ENCODE measurements at places on chromosomes 3 and 15.

GRCh38 chr3:112084980-112085705 lies 1.0 kb upstream of the C3orf52 start:
- DNase-seq, result no peak

GRCh38 chr3:15501126-15501525 lies 20.4 kb downstream of the COLQ start:
- DNase-seq, result no peak

DNA sequence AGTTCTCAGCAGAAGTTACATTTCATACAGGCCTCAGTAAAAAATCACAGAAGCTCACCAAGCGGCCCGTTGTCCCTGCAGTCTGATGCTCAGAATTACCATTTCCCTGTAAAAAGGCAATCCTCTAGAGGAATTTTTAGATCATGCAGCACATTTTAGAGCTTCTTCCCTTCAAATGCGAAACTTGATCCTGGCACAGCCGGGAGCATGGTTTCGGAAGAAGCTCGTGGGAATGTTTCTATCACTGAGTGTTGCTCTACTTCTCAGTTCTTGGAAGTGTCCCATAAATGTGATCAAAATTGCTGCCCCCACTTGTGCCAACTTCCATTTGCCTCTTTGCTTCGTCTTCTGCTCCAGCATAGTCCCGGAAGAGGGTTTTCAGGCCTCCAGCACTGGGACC lies 3.8 kb upstream of the H1-8 start:
- no peak for DNase-seq

- DNase-seq, result no peak
Measured at GRCh38 chr3:169278092-169278491, 385.4 kb downstream of the MECOM start.

GRCh38 chr15:64841060-64841343 lies 713 bp upstream of the PLEKHO2 start:
- no peak for DNase-seq

DNA sequence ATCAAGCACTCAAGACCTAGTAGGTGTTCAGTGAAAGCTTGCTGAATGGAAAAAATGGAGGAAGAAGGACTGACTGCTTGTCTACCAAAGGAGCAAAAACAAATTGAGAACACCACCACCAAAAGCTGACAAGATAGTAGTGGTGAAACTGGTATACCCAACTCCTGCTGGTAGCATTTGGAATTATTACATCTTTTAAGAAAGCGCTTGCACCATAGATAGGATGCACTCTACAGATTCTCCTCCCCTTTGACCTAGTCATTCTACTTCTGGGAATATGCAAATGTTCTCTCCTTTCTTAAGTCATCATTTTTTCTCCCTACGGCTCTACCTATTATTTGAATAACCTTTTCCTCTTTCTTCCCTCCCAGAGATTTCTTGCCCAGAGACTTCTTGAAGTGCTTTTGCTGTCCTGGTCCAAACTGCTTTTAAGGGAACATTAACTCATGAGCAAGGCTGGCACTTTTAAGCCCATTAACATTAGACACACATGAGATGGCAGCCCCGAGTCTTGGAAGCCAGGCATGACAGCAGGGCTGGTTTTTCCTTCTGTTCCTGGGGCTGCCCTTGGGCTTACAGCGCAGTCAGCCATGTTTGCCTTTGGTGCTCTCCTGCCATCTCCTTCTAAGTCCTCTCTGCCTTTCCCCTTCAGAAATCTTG lies 75.0 kb upstream of the TLE3 start:
- DNase-seq, result no peak

DNA sequence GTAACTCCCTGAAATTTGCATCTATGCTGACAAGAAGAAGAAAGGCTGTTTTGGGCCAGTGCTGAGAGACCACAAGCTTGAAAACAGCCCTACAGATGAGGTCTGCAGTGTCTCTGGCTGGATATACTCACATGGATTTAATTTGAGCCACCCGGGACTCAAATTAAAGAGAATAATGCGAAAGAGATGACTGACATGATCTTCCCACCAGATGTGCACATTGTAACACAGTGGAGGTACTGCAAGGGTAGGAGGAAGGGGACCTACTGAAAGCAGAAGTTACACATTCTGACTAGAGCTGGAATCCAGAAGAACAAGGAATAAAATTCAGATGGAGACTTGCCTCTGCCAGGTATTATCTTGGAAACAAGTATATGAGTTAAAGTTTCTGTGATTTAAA lies 728.3 kb upstream of the SGO1 start:
- DNase-seq, result no peak

GRCh38 chr15:101563176-101563796 lies 73.8 kb upstream of the PCSK6 start:
- no peak for DNase-seq

DNA sequence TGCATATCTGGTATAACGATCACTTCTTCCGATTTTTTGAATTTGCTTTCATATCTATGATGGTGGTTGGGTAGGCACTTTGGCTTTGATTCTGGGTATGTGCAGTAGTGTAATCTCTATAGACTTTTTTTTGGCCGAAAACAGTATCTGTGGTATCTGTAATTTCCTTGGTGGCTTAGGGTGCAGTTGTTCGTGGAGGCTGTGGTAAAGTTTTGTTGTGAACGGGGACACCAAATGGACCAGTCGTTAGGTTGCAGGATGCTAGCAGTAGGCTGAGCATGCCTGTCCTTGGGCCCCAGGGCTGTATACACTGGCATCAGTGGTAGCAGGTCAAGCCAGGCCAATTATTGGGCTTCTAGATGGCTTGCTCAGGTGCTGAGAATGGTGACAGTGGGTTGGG lies 55.2 kb downstream of the CCDC66 start:
- no peak for DNase-seq

- no peak for DNase-seq
Measured at GRCh38 chr3:55127565-55127964, 199.7 kb upstream of the LRTM1 start.

GRCh38 chr3:38111201-38111600 lies 25.7 kb downstream of the ACAA1 start:
- no peak for DNase-seq

DNA sequence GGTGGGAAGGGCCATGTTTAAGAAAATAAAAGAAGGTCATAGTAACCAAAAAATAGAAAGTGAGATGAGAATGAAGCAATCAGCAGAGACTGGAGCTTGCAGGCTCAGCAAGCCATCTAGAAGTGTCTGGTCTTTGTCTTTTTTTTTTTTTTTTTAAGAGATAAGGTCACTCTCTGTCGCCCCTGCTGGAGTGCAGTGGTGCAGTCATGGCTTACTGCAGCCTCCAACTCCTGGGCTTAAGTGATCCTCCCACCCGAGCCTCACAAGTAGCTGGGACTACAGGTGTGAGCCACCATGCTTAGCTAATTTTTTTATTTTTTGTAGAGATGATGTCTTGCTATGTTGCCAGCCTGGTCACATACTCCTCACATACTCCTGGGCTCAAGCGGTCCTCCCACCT lies 36.2 kb downstream of the GXYLT2 start:
- DNase-seq, result no peak

DNA sequence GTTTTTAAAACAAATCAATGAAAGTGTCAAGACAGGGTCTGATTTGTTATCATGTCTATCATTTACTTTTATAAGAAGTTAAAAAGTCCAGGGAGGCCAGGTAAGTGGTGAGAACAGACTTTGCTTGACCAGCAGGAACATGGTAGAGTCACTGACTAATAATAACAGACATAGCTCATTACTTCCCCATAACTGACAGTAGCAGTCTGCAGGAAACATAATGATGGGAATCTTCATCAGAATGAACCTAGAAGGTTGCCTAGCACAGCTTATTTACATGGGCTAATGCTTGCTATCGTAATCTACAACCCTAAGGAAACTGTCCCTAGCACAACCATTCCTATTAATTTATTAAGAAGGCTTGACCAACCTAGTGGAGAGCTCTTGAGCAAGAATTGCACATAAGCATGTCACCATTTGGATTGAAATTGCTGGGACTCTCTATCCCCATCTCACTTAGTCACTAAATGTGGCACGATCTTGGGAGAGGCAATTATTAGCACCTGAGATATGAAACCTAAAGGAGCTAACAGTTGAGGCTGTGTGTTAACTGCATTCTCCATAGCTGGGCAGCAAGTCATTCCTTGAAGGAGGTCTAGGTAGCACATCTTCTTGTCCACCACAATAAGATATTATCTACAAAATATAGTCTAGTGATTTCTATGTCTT lies 139.6 kb upstream of the ZBTB20 start:
- no peak for DNase-seq

DNA sequence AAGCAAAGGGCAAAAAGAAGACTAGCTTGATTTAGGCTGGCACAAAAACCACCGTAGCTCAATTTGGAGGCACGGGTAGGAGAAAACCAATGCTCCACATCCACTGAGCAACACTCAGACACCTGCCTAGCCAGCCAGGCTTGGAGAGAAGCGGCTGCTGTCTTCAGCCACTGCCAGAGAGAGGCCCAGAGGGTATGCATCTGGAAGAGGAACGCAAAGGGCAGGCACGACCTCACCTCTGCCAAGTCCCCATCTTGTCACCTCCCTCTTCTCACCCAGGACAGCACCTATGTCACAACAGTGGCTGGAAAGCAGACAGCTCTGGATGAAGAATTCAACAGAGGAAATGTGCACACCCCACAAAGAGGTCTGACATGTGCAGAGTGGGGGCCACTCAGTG lies 93.5 kb downstream of the ADAMTS17 start:
- no peak for DNase-seq

DNA sequence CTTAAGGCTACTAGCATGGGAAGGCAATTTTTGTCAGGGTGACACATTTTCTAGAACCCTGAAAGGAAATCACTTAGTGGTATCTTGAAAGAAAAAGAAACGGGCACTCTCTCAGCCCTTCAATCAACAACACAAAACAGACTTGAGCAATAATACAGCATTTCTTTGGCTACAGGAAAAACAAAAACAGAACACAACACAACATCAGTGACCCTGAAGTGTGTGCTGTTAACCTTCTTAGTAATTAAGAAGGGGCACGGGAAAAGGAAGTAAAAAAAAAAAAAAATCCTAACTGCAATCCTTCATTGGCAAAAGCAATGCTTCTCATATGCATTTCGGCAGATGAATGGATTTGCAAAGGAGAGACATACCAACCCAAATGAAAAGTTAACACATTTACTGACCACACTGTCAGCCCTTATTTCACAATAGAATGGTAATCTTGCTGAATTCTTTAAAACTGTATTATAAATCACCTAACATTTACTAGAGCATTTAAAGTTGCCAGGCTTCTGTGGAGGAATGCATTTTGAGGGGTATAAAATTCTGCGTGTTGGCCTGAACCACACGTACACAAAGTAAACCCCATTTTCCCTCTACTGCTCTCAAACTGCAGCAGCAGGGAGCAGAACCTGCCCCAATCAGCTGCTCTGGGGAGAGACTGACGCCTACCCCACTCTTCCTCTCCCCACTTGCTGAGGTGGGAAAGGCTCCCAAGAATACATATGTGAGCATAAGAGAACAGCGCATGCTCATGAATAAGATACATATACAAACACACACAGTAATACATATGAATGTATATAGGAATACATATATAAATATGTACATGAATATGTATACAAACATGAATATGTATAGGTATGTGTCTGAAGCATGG lies 198.5 kb downstream of the FOXP1 start:
- no peak for DNase-seq

GRCh38 chr3:121096953-121097352 lies 188.9 kb downstream of the STXBP5L start:
- no peak for DNase-seq

DNA sequence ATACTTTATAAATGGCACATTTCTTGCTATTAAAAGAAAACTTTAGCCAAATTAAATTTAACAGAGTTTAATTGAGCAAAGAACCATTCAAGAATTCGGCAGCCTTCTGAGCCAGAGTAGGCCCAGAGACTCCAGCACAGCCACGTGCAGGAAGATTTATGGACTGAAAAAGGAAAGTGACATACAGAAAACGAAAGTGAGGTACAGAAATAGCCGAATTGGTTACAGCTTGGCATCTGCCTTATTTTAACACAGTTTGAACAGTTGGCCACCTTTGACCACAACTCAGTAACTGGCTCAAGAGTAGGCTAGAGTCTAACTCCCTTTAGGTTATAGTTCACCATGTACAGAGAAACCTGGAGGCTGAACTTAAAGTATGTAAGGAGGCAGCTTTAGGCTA lies 17.6 kb downstream of the CFAP44 start:
- DNase-seq, result no peak

DNA sequence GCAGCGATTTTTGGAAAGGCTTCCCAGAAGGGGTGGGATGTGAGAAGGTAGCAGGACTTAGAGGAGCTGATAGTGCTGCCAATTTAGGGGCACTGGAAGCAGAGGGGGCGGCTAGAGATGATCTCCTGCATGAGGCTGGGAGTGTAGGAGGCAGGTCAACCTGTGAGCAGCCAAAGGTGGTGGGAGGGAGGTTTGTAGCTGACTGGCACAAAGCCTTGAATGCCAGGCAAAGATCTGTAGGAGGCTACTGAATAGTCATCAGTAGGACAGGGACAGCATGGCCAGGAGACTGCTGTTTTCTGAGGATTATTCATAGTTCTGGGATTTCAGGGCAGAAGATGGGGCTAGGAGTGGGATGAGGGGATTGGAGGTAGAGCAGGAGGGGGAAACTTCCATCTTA lies 2.2 kb downstream of the SCAMP5 start:
- no peak for DNase-seq

DNA sequence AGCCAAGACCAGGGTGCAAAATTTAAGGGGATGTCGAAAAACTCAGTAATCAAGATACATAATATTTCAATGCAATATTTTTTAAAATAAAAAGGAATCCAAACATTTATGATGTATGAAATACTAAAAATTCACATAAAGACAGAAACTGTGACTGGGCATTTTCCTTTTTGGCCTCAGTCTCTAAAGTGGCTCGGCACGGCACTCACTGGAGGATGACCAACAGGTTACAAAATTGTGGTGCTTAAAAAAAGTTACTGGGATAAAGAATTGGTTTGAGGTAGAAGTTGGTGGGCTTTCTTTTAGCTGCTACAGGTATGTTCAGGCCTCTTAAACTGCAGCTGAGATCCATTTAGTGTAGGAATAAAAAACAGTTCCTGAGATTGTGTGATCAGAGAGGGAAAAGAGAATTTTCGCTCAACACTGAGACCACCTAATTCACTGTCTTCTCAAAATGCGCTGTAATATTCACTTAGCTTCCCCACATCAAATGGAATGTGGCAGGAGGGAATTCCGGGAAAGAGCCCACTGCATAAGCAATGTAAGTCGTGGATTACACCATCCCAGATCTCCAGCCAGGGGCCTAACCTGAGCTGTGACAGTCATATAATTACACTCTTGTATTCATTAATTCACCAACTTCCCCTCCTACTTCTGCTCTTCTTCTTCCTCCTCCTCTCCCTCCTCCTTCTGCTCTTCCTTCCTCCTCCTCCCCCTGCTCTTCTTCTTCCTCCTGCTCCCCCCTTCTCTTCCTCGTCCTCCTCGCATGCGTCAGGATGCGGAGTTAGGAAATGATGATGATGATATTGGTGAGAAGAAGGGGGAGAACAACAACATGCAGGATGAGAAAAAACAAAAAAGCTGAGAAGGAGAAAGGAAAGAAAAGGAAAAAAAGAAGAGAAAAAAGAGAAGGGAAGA lies 45.9 kb downstream of the HES1 start:
- no peak for DNase-seq

- DNase-seq, result no peak
Measured at GRCh38 chr3:184175981-184176376, 1.3 kb downstream of the AP2M1 start.

GRCh38 chr15:95676500-95676899 lies 654.0 kb upstream of the NR2F2 start:
- no peak for DNase-seq

Data from esophagus squamous epithelium (tissue), 5 donors.